ENCODE measurements at places on chromosomes 12 and 14.

DNA sequence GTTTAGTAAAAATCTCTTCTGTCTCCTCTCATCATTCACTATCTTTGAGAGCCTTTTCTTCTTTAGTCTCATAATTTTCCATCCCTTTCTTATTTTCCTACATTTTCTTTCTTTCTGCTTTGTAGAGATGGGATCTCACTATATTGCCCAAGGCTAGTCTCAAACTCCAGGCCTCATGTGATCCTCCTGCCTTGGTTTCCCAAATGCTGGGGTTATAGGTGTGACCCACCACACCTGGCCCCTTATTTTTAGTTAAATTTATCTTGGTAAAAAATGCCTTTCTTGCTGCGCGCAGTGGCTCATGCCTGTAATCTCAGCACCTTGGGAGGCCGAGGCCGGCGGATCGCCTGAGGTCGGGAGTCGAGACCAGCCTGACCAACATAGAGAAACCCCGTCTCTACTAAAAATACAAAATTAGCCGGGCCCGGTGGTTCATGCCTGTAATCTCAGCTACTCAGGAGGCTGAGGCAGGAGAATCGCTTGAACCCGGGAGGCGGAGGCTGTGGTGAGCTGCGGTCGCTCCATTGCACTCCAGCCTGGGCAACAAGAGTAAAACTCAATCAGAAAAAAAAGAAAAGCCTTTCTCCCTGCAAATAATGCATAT, 996 bp downstream of the SLC2A3 start:
- DNase-seq, result no peak

DNA sequence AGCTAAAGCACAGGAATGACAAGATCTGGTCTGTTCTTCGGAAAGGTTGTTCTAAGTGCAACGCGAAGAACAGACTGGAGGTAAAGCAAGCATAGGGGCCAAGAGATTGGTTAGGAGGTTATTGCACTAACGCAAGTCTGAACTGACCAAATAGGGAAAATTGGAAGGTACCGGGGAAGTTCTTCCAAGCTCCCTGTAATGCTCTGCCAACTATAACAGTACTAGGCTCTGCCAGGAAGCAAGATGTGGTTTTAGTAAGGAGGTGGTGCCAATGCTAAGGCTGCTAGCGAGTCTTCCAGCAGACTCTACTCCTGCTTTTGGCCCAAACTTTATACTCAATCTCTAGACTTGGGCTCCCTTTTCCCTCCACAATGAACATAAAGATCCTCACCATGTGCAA, 138.6 kb downstream of the PAWR start:
- no peak for DNase-seq

DNA sequence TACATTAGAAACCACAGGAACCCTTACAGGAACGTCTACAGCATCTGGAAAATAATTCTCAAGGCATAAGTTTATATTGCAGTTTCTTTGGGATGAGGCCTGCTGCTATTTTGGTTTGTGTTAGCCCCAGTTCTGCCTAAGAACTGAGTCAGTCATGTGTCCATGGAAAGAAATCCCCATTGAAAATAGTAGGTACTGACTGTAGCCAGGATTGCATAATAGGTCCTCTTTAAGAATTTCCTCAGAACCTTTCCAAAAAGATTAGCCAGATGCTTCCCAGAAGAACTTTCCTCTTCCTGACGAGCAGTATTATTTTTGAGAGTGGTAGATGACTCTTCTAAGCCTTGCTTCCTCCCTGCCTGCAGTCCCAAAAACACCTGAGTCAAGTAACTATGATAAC, 52.6 kb downstream of the RASSF8 start:
- no peak for DNase-seq

DNA sequence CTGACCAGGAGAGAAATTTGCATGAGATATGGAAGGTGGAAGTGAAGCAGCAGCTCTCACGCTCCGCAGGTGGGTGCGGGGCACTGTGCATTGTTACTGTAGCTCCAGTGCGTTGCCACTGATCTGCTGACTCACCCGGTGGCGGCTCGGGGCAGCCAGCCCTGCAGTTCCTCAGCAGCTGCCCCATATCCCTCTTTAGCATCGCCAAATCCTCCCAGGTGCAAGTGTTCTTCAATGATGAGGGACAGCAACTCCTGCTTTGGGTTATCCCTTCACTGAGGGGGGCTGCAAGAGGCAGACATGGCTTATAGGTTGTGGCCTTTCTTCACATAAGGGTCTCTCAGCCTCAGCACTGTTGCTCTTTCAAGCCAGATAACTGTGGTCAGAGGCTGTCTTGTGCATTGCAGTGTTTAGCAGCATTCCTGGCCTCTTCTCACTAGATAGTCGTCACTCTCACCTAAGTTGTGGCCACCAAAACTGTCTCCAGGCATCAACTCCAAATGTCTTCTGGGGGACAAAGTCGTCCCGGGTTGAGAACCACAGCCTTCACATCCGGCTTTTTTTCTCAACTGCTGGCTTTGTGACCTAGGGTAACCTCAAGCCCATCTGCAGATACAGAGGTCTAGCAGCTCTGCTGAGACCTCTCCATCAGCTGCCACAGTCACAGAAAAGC, 180.8 kb downstream of the EFCAB11 start:
- DNase-seq, result peak; percentile 23

GRCh38 chr12:49923880-49924556, 20.3 kb upstream of the FAIM2 start:
- DNase-seq, result no peak

GRCh38 chr14:52875707-52876106, 75.1 kb downstream of the FERMT2 start:
- DNase-seq, result no peak

- DNase-seq, result no peak
Observed at GRCh38 chr14:102086709-102086971, 204 bp downstream of the HSP90AA1 start.

DNA sequence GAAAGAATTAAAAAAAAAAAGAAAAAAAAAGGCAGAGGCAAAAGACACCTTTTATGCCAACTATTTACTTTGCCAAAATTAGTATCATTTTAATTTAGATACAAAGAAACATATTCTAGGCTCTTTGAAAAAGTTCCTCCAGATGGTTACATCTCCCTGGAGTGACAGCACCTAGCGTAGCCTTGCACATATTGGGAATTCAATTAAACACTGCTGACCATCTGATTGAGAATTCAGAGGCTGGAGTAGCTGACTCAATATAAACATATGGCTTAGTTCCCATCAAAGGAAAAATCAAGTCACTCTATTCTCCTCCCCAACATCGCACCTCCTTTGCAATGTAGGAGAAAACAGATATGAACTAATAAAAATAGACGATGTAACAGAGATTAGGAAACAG, 36.4 kb downstream of the ANKS1B start:
- DNase-seq, result no peak

DNA sequence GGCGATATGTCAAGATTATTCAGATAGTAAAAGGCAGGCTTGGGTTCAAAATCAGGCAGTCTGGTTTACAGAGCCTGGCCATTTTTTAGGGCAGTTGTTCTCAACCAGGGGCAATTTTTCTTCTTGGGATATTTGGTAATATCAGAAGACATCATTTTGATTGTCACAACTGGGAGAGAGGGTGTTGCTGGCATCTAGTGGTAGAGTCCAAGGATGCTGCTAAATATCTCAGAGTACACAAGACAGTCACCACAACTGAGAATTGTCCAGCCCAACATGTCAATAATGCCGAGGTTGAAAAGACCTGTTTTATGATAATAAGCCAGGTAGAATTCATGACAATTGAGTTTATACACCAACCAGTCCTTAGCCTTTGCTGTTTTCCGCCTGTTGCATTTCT, 733.9 kb downstream of the NRXN3 start:
- no peak for DNase-seq

- no peak for DNase-seq
Observed at GRCh38 chr14:39467889-39468524, 35.8 kb upstream of the FBXO33 start.

- no peak for DNase-seq
Observed at GRCh38 chr14:81889529-81889928, 355.9 kb upstream of the SEL1L start.

- no peak for DNase-seq
Observed at GRCh38 chr12:104243551-104243950, 28.0 kb downstream of the TXNRD1 start.

DNA sequence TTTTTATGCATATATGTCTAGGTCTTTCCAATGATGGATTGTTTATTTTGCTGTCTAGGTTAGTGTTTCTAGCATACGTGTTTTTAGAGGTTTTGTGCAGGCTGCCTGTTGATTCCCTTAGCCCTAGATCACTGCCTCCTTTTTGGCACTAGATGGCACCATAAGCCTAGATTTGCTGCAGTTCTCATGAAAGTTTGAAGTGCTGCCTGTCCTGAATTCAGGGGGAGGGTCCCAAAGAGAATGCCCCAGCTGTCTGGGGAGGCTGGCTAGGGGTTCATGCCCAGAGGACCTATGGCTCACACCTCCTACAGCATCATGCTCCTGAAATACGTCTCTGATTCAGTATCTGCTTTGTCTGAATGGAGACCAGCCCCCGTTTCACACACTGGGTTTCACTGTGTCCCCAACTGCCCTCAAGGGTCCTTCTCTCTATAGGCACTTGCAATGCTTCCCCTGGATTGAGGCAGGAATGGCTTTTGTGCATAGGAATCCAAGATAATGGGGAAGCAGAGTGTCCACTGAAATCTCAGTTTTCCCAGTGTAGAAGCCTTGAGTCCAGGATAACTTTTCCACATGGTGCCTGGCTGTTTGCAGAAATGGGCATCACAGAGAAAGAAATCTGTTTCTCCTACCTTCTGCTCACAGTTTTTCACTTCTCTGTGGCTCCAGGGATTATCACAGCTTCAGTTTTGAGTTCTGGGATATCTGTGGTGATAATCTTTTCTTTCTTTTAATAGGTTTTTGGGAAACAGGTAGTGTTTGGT, 14.2 kb upstream of the TXNRD1 start:
- peak; percentile 19 for DNase-seq

DNA sequence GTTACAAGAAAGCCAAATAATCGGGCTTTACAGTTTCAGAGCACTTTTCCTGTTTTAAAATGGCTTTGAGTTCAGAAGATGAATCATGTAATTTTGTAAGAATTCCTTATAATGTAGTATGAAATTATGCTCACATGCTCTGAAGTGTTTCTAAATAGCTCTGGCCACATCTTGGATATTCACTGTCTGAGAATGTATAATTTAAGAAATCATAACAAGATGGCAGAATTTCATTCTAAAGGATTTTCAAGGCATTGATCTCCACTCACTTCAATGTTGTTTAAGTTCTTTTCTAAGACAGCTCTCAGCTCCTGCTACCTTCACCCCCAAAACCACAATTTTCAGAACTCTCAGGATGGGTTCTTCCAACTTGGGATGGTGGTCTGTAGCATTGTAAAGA, 180.1 kb downstream of the DACT1 start:
- no peak for DNase-seq

GRCh38 chr14:52391881-52392615, 77.9 kb downstream of the PTGER2 start:
- DNase-seq, result no peak

DNA sequence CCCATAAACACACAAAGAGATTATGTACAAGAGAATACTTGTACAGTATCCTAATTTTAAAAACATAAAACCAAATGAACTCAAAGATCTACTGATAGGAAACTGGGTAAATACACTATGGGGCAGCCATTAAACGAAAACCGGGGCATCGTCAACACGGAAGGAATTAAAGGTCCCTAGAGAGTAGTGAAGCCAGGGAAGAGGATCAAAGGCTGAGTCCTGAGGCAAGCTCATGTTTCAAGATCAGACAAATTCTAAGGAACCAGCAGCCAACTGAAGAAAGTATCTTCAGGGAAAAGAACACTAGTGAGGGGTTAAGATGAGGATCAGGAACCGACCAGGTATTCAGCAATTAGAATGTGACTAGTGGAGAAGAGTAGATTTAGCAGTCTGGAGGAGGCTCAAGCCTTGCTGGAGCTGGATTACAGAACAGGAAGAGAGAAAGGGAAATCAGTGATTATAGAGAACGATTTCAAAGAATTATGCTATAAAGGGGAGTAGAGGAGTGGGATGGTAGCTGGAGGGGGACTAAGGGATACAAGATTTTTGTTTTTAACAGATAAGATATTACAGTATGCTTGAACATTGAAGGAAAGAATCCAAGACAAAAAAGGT, 23.7 kb downstream of the SEL1L start:
- no peak for DNase-seq

GRCh38 chr14:68677476-68677875, 115.4 kb downstream of the ZFP36L1 start:
- no peak for DNase-seq
